ENCODE measurements at places on chromosomes 6 and 20.
A peak's percentile ranks its signal among the peaks of the same experiment; 100 is the strongest.

DNA sequence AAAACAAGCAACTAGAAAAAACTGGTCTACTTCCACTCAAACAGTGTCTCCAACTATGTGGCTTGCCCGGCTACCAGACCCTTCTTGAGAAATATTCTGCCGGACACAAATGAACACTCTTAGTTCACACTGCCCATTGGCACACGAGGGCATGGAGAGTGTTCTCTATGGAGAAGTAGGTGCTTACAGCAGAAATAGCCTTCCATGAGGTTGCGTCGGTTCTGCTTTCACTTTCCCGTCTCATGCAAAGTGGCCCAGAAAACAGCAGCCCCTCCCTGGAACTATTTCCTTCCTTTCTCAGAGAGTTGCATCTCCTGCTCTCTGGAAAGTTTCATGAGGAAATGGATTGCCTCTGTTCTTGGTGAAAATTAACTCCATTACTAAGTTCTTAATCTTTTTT is 9.5 kb upstream of the HLA-DOA start:
- no peak for DNase-seq

DNA sequence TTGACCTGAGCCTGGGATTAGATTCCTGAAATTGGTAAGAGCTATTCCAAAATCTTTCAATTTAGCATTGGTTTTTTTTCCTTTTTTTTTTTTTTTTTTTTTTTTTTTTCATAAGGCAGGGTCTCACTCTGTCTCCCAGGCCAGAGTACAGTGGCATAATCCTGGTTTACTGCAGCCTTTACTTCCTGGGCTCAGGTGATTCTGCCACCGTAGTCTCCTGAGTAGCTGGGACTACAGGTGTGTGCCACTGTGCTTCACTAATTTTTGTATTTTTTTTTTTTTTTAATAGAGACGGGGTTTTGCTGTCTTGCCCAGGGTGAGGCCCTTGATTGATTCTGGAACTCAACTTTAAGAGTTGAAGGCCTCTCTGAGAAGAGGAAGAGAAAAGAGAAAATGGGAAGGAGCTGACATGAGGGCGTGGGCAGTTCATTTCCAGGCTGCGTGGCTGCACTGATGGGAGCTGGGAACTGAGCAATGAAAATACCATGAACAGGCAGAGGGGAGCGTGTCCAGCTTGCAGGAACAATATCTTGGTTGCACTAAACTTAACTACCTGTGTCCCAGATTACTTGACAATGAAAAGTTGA is 24.6 kb downstream of the KDM1B start:
- DNase-seq = no peak

- DNase-seq = peak; percentile 62
Observed at GRCh38 chr20:50987493-50988210, 29.0 kb downstream of the MOCS3 start.

DNA sequence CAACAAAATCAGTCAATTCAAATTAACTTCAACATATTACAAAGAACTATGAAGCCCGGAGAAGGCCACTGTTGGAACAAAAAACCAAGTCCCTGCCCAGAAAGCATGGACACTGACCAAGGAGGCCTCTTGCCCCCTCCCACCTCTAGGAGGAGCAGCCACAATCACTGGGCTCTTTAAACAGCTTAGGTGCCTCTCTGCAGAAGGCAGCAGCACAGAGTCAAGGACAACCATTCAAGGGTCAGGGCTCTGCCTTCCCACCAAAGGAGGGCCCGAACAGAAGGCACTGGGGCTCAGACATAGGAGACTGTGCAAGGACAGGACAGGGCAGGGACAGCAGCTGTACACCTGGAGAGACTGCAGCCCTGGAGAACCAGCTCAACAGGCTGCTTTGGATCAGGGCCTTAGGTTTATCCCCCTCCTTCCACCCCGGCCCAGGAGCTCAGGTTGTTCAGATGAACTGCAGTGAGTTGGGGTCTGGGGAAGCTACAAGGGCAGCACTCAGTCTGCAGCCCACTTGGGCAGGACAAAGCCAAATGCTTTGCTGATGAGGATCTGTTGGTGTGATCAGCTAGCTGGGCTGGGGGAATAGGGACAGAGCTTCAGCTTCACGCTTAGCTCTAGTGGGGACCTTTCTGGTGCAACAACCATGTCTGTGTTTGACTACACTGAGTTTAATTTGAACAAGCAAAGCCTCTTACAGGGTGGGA is 17.8 kb downstream of the TOMM34 start:
- DNase-seq = no peak

- DNase-seq = no peak
Observed at GRCh38 chr6:13508711-13509705, 21.6 kb upstream of the GFOD1 start.

DNA sequence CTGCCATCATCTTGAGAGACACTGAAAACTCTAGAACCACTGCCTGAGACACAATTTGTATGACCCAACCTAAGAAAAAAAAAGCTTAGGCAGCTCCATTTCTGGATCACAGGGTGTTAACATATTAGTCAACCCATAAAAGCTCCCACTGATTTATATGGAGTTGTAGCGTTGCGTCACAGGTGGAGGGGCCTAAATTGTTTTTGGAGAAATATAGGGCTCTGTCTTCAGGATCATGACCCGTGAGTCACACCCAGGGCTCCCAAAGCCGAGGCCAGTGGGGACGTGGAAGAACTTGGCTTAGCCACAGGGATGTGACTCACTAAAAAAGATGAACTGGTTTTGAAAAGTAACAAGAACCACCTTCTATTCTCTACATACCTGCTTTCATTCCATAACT is 116.5 kb upstream of the BMP2 start:
- DNase-seq = no peak

DNA sequence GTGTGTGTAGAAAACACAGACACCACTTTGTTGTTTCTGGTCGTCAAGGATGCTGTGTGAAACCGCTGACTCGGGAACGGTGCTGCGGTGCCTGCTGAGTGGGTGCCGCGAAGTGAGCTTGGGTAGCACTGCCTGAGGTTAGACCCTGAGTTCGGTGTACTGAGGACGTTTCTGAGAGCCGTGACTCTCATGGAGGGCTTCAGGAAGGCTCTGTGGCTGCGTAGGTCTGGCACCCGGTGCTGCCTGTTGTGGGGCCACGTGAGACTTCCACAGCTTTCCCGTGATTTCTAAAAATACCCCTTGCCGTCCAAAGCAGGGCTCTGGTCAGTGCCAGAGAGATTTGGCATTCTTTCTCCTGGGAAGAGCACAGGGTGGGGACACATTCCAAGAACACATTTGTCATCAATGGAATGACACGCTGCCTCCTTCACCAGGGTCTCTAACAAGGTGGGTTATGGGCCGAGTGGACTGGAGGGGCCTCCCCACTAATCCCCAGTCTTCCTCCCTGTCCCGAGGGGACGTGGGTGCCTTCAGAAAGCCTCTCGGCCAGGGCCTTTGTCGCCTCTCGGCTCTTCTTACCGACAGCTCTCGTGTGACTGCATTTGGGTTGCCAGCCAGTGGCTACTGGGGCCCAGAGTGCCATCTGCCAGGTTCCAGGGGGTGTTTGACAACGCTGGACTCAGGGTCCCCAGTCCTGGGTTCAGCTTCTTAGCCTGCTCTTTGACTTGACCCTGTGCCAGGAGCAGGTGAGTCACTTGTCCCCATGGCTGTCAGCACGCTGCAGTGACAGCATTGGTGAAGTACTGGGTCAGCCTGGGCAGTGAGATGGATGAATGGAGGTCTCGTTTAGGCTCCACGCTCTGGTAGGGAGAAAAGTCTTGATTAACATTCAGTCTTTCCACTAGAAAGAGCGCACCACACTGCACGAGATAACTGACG is 62.2 kb downstream of the SYNJ2 start:
- no peak for DNase-seq

- DNase-seq = no peak
Observed at GRCh38 chr6:51893366-51893765, 194.0 kb downstream of the PKHD1 start.

DNA sequence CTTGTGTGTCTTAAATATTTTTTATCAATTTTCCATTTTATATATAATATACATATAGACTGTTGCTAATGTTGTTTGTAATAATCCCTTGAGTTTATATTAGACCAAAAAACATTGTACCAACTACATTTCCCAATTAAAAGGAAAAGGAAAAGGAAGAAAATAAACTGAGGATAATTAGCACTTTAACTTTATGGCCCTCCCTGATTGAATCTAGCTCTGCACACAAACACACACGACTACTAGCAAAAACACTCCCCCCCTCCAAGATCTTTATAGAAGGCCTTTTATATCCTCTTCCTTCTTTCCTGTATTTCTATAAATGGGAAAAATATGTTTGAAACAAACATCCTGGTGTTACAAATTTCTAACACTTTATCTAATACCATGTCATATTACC is 276.8 kb downstream of the NKAIN2 start:
- no peak for DNase-seq

DNA sequence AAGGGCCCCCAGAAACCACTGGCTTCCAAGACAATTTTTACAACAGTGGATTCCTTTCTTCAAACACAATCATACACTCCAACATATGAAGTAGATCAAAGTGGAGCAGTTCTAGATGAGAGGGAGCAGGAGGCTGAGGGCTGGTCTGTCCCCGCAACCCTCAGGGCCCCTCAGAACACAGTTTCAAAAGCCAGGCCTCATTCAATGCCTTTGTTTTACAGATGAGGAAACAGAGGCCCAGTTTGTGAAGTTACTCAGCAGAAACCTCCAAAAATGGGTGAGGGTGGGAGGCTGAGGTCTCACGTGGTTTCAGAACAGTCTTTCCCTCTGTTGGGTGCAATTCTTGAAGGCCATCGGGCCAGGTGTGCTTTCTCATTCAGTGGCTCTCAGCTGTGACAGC is 134.9 kb downstream of the SCML4 start:
- DNase-seq = no peak

GRCh38 chr6:140542863-140543262 is 1168.4 kb upstream of the CITED2 start:
- DNase-seq = no peak

- no peak for DNase-seq
Observed at GRCh38 chr6:3630258-3630835, 121.2 kb downstream of the PXDC1 start.

GRCh38 chr6:25899123-25899522 is 25.1 kb upstream of the SLC17A3 start:
- DNase-seq = no peak

DNA sequence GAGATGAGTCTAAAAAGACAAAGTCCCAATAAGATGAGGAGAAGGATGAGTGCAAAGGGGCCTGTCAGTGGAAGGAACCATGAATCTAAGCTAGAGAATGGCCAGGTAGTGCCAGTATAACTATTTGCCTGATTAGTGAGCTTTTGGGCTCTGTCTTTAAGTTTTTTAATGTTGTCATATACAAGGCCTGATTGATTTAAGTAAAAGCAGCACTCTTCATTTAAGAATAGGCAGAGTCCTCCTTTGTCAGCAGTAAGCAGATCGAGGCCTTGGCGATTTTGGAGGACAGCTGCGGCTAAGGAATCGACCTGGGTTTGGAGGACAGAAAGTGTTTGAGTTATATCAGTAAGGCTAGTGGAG is 753.4 kb upstream of the ADGRB3 start:
- no peak for DNase-seq

GRCh38 chr6:24985323-24985722 is 49.6 kb upstream of the RIPOR2 start:
- no peak for DNase-seq
